Stimulated activated CD4-positive, alpha-beta T cell treated with anti-CD3 and anti-CD28 coated beads, Interleukin-1b, Interleukin-23, amount 100 ng/mL, for 48 hours (primary cell): ENCODE measurements at places on chromosomes 3 and 15.

GRCh38 chr3:160114355-160114995, 110.7 kb upstream of the C3orf80 start:
- no peak for DNase-seq

DNA sequence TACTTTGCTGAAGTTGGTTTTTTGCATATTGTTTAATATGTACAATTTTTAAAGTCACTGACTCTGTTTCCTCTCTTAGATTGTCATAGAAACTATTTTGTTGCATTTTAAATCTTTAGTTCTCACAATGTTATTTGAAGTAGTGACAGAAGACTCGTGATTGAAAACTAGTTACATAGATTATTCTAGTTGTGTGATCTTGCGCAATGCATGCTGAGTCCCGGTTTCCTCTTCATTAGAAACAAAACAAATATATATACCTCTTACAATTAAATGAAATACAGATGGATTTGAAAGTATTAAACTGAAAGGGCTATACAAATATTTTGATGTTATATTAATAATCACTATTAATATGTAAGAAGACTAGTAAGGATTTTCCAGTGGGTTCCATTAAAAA, 333.0 kb downstream of the LPP start:
- no peak for DNase-seq

DNA sequence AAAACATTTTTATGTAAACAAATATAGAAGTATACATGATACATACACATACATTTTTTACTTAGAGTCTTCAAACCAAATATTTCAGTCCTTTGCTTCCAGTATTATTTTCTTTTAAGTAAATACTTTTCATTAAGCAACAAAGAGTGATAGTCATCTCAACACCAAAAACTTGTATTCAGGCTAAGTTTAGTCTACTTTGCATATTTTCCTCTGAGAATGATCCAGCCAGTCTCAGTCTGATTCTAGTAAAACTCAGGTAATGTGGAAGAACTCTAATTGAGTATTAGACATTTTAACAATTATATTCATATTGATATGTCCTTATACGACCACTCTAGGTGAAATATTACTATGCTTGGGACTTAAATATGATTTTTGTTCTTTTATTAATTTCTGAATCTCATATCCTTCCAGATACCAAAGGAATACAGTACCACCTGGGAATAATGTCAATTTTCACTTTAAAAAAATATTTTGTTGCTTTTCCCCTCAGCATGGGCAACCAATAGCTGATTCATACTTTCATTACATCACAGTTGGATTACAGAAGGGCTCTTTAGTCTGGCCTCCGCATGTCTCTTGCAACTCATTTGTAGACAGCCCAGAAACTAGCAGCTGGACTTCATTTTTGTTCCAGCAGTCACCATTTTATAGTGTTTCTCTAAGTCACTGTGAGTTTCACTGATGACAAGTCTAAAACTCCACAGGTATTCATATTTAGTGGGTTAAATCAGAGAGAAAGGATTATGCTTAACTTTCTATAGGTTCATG, 390.4 kb downstream of the ZBTB20 start:
- no peak for DNase-seq

GRCh38 chr3:70914862-70915261, 602.4 kb upstream of the MDFIC2 start:
- DNase-seq: no peak

DNA sequence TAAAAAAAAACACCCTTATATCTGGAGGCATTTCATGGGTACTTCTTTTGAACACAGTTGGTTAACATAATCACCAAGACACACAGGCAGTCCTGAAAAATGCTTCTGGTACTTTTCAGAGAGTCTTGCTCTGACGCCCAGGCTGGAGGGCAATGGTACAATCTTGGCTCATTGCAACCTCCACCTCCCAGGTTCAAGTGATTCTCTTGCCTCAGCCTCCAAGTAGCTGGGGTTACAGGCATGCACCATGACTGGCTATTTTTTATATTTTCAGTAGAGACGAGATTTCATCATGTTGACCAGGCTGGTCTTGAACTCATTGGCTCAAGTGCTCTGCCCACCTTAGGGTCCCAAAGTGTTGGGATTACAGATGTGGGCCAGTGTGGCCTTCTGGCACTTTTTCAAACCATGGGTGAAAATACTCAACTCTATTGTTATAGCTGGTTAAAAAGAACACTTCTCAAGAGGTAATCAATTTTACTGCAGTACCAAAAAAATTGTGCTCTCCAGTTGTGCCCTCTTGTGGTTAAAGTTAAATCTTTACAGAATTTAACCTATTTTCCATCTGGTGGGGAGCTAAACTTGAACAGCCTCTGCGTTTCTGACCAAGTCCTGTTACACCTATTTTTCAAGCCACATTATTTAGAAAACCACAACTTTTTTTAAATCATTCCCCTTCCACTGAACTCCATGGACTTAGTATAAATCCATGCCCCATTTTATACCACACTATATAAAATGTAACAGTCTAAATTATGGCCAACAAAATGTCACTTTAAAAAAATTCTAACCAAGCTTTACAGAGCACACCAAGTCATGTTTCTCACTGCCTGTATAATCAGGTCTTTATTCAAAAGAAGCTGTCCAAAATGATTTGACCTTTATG, 1.2 kb upstream of the SNAPC5 start:
- no peak for DNase-seq
